ENCODE measurements at places on chromosomes 2 and 18.

- DNase-seq: peak; percentile 47
Observed at GRCh38 chr18:24112874-24113615, 25.8 kb upstream of the CABYR start.

- DNase-seq: no peak
Observed at GRCh38 chr2:213288913-213289700, 4.8 kb downstream of the SPAG16 start.

- DNase-seq: peak; percentile 73
Observed at GRCh38 chr2:162233197-162233596, 10.0 kb downstream of the FAP start.

DNA sequence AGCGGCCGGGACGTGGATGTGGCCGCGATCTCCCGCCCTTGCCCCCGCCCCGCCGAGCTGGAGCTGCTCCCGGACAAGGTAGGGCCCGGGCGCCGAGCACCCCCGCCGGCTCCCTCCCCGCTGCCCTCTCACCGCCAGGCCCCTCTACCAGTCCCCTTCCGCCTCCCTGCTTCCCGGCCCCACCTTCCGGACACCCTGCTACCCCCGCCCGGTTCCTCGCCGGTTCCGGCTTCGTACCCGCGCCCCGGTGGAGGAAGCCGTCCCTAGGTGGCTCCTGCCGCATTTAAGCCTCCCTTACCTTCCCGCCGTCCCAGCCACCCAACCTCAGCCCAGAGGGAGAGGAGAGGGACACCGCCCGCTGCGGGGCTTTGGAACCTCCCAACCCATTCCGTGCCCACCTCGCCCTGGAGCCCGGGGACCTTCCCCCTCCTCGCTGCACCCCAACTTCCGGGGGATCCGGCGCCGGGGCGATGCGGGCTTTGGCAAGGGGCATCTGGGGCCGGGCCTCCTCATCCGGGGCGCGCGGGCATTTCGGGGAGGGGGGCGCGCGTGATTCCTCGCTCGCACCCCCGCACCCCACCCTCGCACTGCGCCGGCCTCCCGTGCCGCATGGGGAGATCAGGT lies 475 bp downstream of the B3GNT2 start:
- DNase-seq: no peak

- DNase-seq: no peak
Observed at GRCh38 chr2:144407262-144407661, 112.7 kb downstream of the ZEB2 start.

DNA sequence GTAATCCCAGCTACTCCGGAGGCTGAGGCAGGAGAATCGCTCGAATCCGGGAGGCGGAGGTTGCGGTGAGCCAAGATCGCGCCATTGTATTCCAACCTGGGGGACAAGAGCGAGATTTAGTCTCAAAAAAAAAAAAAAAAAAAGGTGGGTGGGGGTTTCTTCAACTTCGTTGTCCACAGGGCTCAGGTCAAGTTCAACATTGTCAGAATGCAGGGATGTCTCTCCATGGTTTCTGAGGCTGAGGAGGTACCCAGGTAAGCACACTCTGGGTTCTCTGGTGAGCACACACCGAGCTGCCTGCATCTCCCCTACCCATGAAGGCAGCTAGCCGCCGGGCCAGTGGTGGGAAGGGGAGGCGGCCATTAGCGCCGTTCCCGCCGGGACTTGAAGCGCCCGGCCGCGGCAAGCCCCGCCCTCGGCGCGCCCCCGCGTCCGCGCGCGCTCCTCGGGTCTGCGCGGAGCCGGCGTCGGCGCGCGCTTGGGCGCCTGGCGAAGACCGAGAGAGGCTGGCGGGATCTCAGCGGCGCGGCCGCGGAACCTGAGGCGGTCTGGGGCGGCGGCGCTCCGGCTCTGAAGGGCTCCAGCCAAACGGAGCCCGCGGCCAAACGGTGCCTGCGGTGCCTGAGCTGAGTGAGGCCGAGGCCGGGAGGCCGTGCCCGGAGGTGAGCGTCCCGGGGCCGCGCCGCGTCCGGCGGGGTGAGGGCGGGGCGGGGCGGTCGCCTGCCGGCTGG lies at the start of gene UBXN2A:
TSS of gene UBXN2A (plus strand) at position 477 of the 731 bp plus-strand sequence. CDS start 17,852 bp downstream, outside the sequence.
- no peak for DNase-seq

DNA sequence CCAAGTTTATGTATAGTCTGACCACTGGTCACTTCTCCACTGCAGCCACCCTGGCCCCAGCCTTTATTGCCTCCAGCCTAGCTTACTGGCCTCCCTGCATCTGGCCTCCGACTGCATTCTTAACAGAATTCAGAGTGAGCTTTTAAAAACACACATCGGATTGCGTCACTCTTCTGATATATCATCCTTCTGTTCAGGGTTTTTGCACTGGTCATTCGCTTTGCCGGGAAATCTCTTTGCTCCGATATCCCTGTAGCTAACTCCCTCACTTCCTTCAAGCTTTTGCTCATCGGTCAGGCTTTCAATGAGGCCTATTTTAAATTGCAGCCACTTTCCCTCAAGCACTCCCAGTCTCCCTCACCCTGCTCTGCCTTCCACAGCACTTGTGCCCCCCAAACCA lies 101.6 kb upstream of the DLX2 start:
- no peak for DNase-seq

DNA sequence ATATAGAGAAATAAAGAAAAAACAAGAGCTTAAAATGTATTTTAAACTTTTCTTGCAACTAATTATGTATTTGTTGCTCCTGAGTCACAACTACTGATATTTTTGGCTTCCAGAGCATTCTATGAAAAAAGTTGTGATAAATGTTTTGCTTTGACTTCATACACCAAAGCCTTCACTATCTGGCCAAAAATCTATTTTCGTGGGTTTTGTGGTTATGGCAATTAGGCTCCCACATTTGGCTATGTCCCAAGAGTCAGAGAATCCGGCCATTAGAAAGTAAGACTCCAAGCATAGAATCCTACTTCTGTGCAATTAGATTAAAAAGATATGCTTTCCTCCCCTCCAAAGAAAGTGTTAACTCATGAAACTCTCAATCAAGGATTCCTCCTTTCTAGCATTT lies 1456.1 kb upstream of the ACVR2A start:
- no peak for DNase-seq

GRCh38 chr2:223760838-223761502 lies 76.4 kb downstream of the AP1S3 start:
- peak; percentile 71 for DNase-seq

DNA sequence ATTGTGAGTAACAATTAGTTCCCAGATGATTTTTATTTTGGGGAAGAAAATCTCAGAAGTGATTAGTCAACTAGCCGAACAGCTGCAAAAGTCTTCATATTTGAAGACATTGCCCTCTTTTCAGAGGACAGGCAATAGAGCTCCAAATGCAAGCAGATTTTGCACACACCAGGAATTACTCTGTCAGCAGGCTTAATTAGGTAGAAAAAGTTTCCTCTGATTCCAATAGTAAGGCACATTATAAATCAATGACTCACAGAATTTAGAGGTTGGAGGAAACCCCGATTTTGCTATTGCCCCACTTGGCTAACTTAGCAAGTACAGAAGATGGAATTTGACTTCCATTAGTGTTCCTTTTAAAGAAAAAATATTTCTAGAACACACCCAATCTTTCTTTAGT lies 30.7 kb upstream of the SCN1A start:
- no peak for DNase-seq

DNA sequence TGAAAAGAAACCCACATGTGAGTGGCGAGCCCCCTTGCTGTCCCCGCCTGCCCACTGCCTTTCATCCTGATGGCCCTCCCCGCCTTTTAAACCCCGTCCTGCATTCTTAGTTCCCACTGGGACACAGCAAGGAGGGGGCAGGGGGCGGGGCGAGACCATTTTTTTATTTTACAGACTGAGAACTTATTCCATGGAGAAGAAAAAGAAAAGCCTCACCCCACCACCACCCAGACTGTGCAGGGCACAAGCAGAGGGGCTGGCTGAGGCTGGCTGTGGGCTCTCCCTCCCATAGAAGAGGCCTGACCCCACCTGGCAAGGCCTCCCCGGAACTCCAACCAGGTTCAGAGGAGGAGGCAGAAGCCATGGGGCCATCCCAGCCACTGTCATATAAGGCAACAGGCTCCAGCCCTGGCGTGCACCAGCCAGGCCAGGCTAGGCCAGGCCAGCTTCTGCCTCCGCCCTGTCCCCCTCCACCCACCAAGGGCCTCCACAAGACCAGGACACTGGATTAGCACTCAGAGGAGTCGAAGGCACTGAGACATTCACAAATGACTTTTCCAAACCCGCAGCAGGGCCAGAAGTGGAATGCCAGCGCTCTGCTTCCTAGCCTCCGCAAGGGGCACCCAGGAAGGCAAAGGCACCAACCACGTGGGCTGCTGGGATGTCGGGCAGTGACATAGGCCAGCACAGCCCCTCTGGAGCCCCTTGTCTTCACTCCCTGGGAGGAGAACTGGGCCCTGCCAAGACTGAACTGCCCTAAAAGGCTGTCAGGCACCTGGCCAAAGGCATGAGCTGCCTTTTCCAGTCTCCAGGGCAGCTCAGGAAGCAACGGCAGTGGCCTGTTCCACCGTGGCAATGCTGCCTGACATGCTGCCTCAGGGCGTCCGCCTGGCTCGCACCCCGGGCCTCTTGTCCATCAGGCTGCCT lies 37.5 kb upstream of the SEMA4C start:
- no peak for DNase-seq

GRCh38 chr2:174613531-174613930 lies 15.9 kb upstream of the WIPF1 start:
- no peak for DNase-seq

- no peak for DNase-seq
Observed at GRCh38 chr2:9018534-9018933, 15.1 kb upstream of the MBOAT2 start.

GRCh38 chr2:8505311-8505920 lies 176.4 kb upstream of the ID2 start:
- DNase-seq: no peak

DNA sequence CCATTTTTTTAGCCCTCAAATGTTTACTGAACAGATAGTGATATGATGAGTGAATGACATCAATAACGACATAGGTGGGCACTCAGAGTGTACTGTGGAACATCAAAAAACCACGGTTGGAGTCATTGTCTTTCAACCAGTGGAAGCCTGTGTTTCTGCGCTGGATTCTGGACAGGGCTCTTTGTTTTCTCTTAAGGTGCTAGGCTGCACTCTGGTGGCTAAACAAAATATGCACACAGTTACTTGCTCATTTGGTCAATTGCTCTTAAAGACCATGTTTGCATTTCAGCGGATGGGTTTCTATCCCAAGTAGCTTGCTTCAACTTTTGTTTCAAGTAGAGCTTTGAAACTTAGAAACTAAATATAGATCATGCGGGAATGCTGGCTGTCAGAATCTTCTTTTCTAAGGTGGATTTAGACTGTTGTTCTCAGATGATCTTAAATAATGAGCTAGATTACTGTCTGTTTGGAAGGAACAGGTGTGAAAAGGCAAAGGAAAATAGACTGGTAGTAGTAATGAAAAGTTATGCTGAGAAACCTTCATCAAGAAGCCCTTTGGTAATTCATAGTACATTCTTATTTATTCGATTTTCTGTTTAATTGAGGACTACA lies 48.5 kb upstream of the LYPD6B start:
- DNase-seq: peak; percentile 41

DNA sequence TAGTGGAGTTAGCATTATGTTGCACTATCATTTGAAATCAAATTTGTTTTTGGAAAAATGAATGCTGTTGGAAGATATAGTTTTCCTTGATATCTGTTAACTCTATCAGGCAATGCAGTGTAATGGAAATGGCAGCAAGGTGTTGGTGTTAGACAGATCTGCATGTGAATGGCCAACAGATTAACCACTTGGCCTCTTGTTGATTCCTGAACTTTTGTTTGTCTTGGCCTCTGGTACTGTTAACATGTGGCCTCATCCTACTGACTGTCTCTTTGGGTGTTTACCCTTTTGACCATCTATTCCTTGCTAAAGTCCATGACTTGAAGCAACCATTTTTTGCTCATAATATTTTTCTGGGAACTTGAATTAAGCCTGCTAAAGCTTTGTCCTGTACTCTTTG lies 110.2 kb upstream of the CDH2 start:
- DNase-seq: no peak

- DNase-seq: no peak
Observed at GRCh38 chr2:232437195-232437571, 18.8 kb upstream of the ALPI start.

GRCh38 chr2:147923846-147924245 lies 79.0 kb downstream of the ACVR2A start:
- no peak for DNase-seq

GRCh38 chr2:1784087-1784486 lies 39.8 kb upstream of the PXDN start:
- no peak for DNase-seq

- no peak for DNase-seq
Observed at GRCh38 chr2:84925336-84925723, 19.9 kb downstream of the TMSB10 start.

- DNase-seq: no peak
Observed at GRCh38 chr2:108351889-108352288, 25.9 kb upstream of the SULT1C4 start.

GRCh38 chr2:172730411-172730810 lies 5.2 kb upstream of the RAPGEF4 start:
- DNase-seq: no peak

DNA sequence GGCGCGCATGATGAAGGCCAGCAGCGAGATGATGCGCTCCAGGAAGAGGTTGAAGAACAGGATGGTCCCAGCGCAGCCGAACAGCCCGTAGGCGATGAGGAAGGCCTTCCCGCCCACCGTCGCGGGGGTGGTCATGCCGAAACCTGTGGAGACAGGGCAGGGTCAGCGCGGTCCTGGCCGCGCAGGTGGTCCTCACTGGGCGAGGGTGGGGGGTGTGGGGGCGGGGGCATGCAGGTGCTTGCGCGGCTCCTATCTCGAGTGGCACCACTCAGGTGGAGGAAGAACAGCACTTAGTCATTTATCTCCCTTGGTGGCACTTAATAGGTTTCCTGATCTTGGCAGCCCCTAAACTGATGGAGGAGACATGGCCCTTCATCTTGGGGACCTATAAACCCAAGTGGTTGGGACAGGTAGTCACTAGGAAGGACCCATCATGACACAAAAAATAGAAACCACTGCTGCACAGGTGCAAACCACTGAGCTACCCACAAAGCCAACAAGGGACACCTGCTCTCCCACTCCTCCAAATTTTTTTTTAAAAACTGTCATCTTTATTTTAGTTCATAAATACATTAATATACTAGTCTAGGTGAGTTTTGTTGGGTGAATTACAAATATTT lies 118.8 kb downstream of the MSH2 start:
- no peak for DNase-seq

GRCh38 chr2:8615252-8615575 lies 66.6 kb upstream of the ID2 start:
- no peak for DNase-seq

DNA sequence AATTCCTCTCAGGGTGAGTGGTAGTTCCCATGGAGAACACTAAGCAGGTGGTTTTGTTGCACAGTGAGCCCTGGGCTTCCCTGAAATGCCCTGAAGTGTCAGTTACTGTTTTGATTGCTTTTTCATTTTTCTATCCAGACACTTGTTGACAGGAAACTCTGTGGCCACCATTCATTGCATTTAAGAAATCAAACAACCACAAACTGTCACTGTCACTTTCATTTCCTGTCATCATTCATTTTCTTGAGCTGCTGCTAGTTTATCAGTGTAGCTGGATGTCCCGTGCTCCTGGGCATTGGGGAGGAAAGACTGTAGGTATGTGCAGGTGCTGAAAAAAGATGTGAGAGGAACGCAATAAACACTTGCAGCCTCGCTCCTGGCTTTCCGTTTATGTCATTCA lies 891.6 kb upstream of the ZEB2 start:
- no peak for DNase-seq

- no peak for DNase-seq
Observed at GRCh38 chr18:8298186-8298585, 311.1 kb upstream of the RAB12 start.

All from HS-5 (cell line).